Pericardium fibroblast (primary cell): ENCODE measurements at places on chromosomes 16 and 17. TPM values are rescaled to one million over a fixed set of nuclear protein-coding genes. Genes with fewer than 3 reads are reported as not detected.

The CLEC18A gene
- total RNA-seq = 0.12 TPM in 1 of 2 replicates, not detected in the other

The FBF1 gene
- 4.9 and 6.8 TPM in 2 replicates for total RNA-seq

The CCL7 gene
- not detected in 2 replicates for total RNA-seq

The PPL gene
- 13.3 and 49.7 TPM in 2 replicates for total RNA-seq

The FLYWCH1 gene
- 27.7 and 33.2 TPM in 2 replicates for total RNA-seq

The TMC6 gene
- 2.9 and 4.4 TPM in 2 replicates for total RNA-seq

The NAGS gene
- 1.1 and 2.9 TPM in 2 replicates for total RNA-seq

The KRTAP9-4 gene
- not detected in 2 replicates for total RNA-seq

The GOT2 gene
- total RNA-seq = 40.5 and 46.6 TPM in 2 replicates

The SP2 gene
- 1.9 and 8.1 TPM in 2 replicates for total RNA-seq

The NPIPB2 gene
- 0.23 and 2.3 TPM in 2 replicates for total RNA-seq

The DNAH9 gene
- total RNA-seq = not detected in 2 replicates

The KLHL10 gene
- total RNA-seq = 0.23 TPM in 1 of 2 replicates, not detected in the other

The HOXB2 gene
- 20.5 and 21.0 TPM in 2 replicates for total RNA-seq

The NUPR1 gene
- total RNA-seq = 58.2 and 72.5 TPM in 2 replicates

The SLC12A3 gene
- not detected in 2 replicates for total RNA-seq

The GAS7 gene
- total RNA-seq = 15.2 and 69.5 TPM in 2 replicates

The TAC4 gene
- not detected in 2 replicates for total RNA-seq

The C17orf67 gene
- total RNA-seq = 1.3 and 2.0 TPM in 2 replicates

The FSCN2 gene
- total RNA-seq = 0.23 TPM in 1 of 2 replicates, not detected in the other

The OSBPL7 gene
- 6.4 and 10.0 TPM in 2 replicates for total RNA-seq

The CSHL1 gene
- not detected in 2 replicates for total RNA-seq

The TMEM238L gene
- not detected in 2 replicates for total RNA-seq

The INO80E gene
- total RNA-seq = 28.7 and 33.6 TPM in 2 replicates

The ACSM3 gene
- 2.6 and 3.2 TPM in 2 replicates for total RNA-seq

The COX6A2 gene
- not detected in 2 replicates for total RNA-seq

The ESRP2 gene
- not detected in 2 replicates for total RNA-seq

The TBC1D3K gene
- 0.12 TPM in 1 of 2 replicates, not detected in the other for total RNA-seq
